ENCODE measurements at places on chromosomes 1 and 21. TPM values are rescaled to one million over a fixed set of nuclear protein-coding genes. Genes with fewer than 3 reads are reported as not detected.

The S100A3 gene
- 2.4 TPM for polyA plus RNA-seq

The OPN3 gene
- 7.6 TPM for polyA plus RNA-seq

- peak; percentile 58 for DNase-seq
Observed at GRCh38 chr1:93629101-93630059, 52.3 kb downstream of the BCAR3 start.

DNA sequence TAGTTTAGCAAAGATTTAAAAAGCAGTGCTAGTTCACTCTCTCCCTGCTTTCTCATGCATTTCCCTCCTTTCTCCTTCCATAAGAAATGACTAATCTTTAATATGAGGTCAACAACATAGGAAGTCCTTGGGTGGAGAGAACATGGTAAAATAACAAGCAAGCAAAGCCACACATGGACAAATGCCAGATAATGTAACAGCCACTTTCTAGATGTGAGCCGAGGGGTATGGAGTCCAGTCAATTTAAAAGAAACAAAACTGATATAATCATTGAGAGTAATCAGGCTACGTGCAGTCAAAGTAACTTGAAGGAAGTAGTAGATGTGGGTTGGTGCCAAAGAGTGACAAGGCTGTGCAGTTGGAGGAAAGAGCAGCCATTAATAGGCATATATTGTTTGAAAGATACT is 69.6 kb downstream of the DUSP10 start:
- no peak for DNase-seq

DNA sequence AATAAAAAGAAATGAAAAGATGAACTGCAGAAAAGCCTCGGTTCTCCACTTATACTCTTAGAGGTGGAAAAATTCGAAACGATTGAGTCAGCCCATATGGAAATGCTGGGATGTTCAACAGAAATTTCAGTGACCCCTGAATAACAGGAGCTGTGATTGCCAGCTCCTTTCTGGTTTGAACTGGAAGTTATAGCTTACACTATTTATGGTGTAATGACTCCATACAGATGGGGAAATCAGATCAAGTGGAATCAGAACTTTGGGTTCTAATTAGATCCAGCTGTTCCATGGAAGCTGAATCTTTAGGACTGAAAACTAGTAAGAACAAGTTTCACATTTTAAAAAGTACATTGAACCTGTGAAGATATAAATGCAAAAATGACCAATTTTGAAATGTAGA is 569.3 kb upstream of the ZRANB2 start:
- DNase-seq = no peak

- no peak for DNase-seq
Observed at GRCh38 chr21:28712411-28712810, 280.3 kb downstream of the LTN1 start.

DNA sequence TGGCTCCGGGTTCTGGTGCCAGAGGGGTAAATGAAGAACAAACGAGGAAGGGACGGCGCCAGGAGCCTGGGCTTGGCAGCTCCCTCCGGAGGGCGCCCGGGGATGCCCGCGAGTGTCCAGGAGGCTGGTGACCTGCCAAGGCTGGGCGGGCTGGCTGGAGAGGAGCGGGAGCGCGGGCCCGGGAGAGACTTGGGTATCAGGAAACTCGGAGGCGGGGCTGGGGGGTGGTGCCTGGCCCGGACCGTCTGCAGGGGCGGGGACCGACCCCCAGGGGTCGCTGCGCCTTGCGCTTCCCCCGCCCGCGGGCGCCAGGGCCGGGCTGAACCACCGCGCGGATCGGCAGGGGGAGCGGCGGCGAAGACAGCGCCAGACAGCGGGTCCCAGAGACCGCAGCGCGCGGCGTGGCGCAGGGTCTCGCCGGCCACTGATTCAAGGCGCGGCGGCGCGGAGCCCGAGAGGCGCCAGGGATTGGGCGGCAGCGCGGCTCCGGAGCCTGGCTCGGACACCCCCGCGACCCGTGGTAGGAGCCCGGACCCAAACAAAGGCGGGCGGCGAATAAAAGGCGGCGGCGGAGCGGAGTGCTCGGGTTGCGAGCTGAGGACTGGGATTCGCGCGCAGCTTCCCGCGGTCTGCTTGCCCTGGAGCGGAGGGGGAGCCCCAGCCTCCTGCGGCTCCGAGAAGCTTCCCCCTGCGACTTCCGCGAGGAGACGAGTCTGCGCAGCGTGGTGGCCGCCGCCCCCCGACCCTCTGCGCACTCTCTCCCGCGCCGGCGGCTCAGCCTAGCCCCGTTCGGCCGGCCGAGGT is at the start of gene DISP3:
Gene DISP3, plus strand, starts transcription at position 585 of the 804 bp plus-strand sequence. CDS start 21,838 bp downstream, outside the sequence.
- DNase-seq = peak; percentile 52

- no peak for DNase-seq
Observed at GRCh38 chr1:15945832-15946448, 30.0 kb downstream of the ZBTB17 start.

- no peak for DNase-seq
Observed at GRCh38 chr1:244231193-244231571, 180.1 kb downstream of the ZBTB18 start.

The SHISAL2A gene
- not detected for polyA plus RNA-seq

GRCh38 chr1:162233066-162233465 is 143.6 kb downstream of the SPATA46 start:
- no peak for DNase-seq

DNA sequence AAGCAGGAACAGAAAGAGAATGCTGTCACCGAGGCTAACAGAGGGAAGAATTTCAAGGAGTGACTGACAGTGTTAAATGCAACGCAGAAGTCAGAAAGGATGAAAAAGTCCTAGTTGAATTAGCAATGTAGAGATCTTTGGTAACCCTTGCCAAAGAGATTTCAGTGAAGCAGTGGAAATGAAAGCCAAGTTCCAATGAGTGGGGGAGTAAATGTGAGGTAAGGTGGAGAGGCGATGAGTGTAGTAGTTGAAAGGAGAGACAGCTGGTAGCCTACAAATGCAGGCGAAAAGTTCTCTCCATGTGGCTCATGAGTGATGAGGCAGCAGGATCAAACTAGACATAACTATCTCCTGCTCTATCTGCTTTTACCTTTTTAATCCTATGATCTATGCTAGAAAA is 74.6 kb upstream of the IPO9 start:
- no peak for DNase-seq

The SMIM11 gene
- 0.80 TPM for polyA plus RNA-seq

The ASCL5 gene
- not detected for polyA plus RNA-seq

The ALX3 gene
- polyA plus RNA-seq = 0.04 TPM

- no peak for DNase-seq
Observed at GRCh38 chr1:202193614-202194327, at the start of gene LGR6. TSS of gene LGR6 (plus strand) at chr1:202193799. CDS start at chr1:202193990, 191 bp downstream.

- peak; percentile 25 for DNase-seq
Observed at GRCh38 chr1:67052741-67053534, 1.0 kb downstream of the SLC35D1 start.

The NUP210L gene
- polyA plus RNA-seq = 0.01 TPM

GRCh38 chr1:39214998-39215873 is 10.7 kb downstream of the MACF1 start:
- DNase-seq = no peak

DNA sequence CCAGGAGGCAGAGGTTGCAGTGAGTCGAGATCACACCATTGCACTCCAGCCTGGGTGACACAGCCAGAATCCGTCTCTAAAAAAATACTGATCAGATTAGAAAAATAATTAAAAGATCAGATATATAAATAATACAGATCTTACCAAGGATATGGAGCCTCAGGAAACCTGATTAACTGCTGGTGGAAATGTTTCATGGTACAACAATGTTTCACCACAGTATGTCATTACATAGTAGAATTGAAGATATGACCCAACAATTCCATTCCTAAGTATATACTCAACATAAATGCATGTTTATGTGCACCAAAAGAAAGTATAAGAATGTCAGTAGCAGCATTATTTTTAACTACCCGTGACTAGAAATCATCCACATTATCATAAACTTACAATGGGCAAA is 41.7 kb downstream of the CD53 start:
- DNase-seq = no peak

The TCP10L gene
- 2.4 TPM for polyA plus RNA-seq

DNA sequence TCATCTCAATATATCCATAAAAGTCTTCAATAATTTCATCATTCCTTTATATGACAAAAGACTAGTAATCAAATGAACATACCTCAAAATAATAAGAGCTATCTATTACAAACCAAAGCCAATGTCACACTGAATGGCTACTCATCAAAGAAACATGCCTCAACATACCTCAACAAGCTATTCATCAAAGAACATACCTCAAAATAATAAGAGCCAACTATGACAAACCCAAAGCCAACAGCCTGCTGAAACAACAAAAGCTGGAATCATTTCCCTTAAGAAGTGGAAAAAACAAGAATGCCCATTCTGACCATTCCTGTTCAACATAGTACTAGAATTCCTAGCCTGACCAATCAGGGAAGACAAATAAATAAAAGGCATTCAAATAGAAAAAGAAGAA is 1373.7 kb downstream of the BRINP3 start:
- DNase-seq = no peak

DNA sequence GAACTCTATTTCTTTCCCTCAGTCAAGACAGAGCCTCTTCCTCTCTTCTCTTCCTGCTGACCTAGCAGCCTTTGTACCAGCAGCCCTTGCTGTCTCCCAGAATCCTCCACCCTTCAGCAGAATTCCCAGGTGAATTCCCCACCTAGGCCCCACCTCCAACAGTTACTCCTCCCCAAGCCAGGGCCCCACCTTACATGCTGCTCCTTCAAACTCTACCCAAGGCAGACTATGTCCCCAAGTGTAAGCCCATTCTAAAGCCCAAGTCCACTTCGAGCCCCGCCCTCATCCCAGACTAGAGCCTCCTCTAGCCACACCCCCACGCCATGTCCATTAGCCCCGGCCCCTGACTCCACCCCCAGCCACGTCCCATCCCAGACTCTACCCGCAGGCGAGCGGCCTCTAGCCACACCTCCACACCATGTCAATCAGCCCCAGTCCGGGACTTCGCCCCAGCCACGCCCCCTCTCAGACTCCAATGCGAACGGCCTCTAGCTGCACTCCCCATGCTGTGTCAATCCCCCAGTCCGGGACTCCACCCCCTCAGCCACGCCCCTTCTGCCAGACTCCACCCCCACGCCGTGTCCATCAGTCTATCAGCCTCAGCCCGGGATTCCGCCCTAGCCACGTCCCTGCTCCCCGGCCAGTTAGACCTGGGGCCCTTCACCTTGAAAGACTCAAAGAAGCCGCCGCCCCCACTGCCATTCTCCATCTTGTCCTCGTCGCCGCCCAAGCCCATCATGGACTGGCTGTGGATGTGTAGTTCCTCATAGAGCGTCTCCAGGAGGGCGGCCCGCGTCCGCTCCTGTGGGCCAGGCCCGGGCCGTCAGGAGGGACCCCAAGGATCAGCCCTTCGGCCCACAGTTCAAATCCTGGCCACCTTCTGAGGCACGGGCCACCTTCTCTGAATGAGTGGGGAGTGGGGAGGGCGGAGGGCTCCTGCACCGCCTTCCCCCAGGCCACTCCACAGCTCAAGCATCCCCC is 61.3 kb downstream of the RAP1GAP start:
- peak; percentile 83 for DNase-seq

The PBX1 gene
- 13.3 TPM for polyA plus RNA-seq

- no peak for DNase-seq
Observed at GRCh38 chr1:154784924-154785531, 85.1 kb downstream of the KCNN3 start.

GRCh38 chr1:155968670-155969069 is 9.7 kb downstream of the ARHGEF2 start:
- DNase-seq = no peak

The LCE1C gene
- not detected for polyA plus RNA-seq

DNA sequence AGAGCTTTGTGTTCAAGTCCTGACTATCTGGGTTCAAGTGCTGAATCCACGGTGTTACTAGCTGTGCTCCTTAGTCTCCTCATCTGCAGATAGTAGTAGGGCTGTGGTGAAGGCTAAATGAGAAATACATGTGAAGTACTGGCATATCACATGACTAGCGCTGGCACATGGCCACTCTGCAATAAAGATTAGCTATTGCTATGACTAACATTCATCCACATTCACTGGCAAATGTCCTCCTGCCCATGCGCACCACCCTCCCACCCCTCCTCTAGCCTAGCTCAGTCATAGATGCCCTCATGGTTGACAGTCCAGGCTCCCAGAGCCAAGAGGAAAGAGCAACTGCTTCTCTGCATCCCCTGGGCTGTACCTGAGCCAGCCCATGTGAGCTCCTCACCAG is 8.5 kb upstream of the COL8A2 start:
- no peak for DNase-seq

DNA sequence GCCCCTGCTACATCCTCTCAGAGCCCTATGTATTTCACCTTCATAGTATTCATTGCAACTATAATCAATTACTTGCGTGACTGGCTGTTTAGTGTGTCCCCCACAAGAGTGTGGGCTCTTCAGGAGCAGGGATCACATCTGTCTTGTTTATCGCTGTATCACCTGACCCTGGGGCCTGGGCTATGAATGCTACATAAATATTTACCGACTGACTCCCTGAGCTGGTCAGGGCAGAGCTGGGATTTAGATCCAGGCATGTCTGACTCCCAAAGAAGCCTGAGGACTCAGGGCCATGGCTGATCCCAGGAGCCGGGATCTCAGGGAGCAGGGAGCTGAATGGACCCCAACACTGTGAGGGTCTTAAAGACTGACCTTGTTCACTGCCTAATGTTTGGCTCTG is 49.7 kb downstream of the AHDC1 start:
- no peak for DNase-seq

GRCh38 chr1:189313488-189313887 is 1164.2 kb downstream of the BRINP3 start:
- no peak for DNase-seq

GRCh38 chr1:11806307-11806936 is 431 bp downstream of the CLCN6 start:
- DNase-seq = no peak

The RSPH1 gene
- polyA plus RNA-seq = not detected
